ENCODE measurements at places on chromosomes 3 and 15. TPM values are rescaled to one million over a fixed set of nuclear protein-coding genes. Genes with fewer than 3 reads are reported as not detected.

The ESYT3 gene
- total RNA-seq = 0.23 TPM

The SLC27A2 gene
- total RNA-seq = 54.0 TPM

The PRICKLE2 gene
- total RNA-seq = not detected

The COL6A5 gene
- total RNA-seq = not detected

The CRTC3 gene
- total RNA-seq = 79.1 TPM

The GOLGA8S gene
- 0.73 TPM for total RNA-seq

The ADAMTS9 gene
- not detected for total RNA-seq

The CCRL2 gene
- 10.0 TPM for total RNA-seq

The PLA1A gene
- 0.68 TPM for total RNA-seq

The NDUFAF3 gene
- total RNA-seq = 101 TPM

The UBE2Q2 gene
- 36.3 TPM for total RNA-seq

The NLGN1 gene
- not detected for total RNA-seq

The SNRPN gene
- total RNA-seq = 44.0 TPM

The FSTL1 gene
- 0.16 TPM for total RNA-seq

The GREM1 gene
- total RNA-seq = not detected

The USP50 gene
- total RNA-seq = not detected

The TJP1 gene
- not detected for total RNA-seq

The MEIS2 gene
- 0.07 TPM for total RNA-seq
